ENCODE measurements at places on chromosomes 16 and 17.

DNA sequence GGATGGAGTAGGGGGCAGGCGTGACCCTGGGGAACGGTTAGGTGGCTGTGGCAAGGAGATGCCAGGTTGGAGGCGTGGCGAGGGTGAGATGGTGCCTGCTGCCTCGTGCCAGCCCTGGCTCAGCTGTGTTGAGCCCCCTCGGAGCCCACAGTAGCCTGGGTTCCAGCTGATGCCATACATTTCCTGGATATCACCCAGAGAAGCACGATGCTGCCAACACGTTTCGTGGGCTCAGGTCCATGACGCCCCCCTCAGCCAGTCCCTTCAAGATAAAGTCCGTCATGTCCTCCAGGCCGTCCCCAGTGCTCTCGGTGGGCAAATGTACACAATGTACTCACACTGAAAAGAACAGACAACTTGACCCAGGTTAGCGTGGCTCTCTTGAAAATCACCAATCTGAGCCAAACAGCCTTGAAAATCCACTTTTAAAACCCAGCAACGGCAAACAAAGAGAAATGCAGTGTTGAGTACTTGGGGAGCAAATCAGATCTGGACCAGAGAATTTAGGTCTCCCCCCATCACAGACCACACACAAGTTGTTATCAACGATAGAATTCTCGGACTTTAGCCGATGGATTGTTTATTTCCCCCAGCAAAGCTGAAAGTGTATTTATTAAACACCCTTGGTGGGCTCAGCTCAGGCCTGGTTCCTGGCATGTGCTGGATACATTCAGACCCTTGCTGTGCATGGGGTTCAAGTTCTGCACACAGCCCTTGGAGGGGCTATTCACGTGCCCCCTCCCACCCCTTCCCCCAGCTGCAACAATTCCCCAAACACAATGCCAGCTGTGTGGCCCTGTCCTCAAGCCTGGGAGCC is 102.8 kb upstream of the PLCG2 start:
- DNase-seq: no peak

DNA sequence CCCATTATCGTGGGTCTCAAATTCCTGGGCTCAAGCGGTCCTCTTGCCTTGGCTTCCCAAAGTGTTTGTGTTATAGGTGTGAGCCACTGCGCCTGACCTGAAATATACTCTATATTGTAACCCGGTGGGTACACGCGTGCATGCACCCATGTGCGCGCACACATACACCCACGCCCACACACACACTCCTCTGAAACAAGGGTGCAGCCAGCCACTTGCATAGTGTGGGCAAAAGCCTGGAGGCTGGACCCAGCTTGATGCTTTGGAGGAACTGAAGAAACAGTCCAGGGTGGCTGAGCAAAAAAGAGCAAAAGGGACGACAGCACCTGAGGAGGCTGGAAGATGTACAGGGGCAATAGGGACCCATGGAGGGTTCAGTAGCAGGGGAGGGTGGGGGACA is 29.9 kb downstream of the NAGPA start:
- no peak for DNase-seq

DNA sequence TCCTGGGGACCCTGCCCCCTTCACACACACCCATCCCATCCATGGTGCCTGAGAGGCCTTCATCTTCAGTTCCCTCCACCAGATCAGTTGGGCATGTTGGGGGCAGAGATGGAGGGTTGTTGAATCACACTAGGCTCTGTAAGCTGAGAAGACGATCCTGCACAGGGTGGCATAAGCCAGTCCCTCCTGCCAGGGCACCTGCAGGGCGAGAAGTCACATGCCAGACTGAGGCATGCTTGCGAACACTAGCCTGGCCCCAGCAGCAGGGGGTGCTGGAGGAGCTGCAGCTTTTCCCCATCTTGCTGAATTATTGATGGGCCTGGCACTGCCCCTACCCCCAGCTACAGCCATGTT is 6.1 kb upstream of the TBX2 start:
- no peak for DNase-seq

GRCh38 chr16:68365167-68365817 is 54.5 kb downstream of the PRMT7 start:
- DNase-seq: no peak

DNA sequence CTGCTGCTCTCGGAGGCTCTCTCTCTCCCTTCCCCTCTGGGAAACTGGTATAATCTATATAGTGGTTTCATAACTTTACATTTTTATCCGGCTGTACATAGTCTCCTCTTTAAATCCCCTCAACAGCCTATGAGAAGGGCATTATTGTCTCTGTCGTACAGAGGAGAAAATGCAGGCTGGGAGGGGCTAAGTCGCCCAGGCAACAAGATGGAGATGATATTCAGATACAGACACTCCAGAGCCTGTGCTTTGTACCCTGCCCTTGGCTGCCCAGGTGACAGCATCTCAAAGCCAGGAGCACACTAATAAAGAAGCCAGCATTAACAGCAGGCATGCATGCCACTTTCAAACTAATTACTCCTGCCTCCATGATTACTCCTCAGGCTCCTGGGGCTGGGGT is 4.7 kb upstream of the EIF1 start:
- DNase-seq: no peak

GRCh38 chr17:46942441-46943217 is 19.7 kb downstream of the GOSR2 start:
- peak; percentile 78 for DNase-seq

DNA sequence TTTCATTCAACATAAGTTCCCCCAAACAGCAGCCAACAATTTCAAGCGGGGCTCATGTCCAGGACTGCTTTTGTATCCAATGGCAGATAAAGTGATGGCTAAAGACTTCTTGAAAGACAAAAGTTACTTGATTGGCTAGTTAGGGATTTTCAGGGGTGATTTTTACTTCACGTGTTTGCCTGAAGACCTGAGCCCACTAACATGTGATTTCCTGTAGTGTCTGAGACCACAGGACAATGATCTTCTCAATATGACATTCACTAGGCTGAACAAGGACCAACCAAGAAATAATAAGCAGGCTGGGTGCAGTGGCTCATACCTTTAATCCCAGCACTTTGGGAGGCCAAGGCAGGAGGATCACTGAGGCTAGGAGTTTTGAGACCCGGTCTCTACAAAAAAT is 10.4 kb downstream of the TVP23A start:
- DNase-seq: no peak

GRCh38 chr16:84905965-84906460 is 86.2 kb downstream of the CRISPLD2 start:
- DNase-seq: no peak

DNA sequence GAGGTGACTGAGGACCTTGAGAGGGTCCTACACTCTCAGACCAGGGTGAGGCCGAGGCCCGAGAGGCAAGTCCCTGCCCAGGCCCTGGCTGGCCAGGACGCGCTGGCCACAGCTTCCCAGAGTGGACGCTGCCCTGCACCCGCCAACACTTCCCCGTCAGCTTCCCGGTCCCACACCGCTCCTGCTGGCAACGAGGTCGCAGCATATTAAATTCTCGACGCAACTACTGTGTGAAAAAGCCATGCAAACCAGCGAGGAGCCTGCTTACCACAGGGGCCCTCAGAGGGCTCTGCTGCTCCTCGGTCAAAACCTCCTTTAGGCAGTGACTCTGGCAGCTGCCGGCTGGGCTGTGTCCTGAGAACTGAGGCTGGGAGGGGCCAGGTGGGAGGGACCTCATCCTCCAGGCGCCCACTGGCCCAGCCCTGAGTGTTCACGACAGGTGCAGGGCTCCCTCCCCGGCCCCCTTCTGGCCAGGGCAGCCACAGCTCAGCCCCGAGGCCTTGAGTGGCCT is 2.1 kb upstream of the TEX19 start:
- DNase-seq: no peak

DNA sequence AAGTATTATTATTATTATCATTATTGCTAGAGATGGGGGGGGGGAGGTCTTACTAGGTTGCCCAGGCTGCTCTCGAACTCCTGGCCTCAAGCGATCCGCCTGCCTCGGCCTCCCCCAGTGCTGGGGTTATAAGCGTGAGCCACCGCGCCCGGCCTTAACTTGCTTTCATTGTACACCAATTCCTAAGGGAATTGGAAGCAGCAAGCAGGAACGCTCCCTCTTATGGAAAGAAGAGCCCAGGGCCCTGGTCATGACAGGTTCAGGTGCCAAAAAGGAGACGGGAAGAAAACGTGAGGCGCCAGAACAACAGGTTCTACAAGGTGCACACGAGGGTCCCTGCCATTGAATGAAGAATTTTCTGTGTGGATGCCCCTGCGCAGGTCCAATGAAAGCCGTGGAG is 540 bp upstream of the RPL38 start:
- DNase-seq: no peak

GRCh38 chr17:42529061-42529460 is 7.0 kb upstream of the NAGLU start:
- DNase-seq: no peak

Data from ovary (tissue), 10 donors.